ENCODE measurements at places on chromosomes 1 and 21. TPM values are rescaled to one million over a fixed set of nuclear protein-coding genes. Genes with fewer than 3 reads are reported as not detected.

Gene MLLT11
- total RNA-seq: 2.3 TPM

Gene CD34
- 0.20 TPM for total RNA-seq

Gene WDR64
- total RNA-seq: not detected

Gene CDC20
- 60.3 TPM for total RNA-seq

Gene HMCN1
- 0.03 TPM for total RNA-seq

Gene NLRP3
- 4.2 TPM for total RNA-seq

Gene GORAB
- total RNA-seq: 8.9 TPM

Gene FAM72A
- total RNA-seq: 6.3 TPM

Gene VSIG8
- total RNA-seq: not detected

Gene CASQ2
- total RNA-seq: not detected

Gene HORMAD1
- 0.16 TPM for total RNA-seq

GRCh38 chr1:193569096-193569982, 382.9 kb upstream of the B3GALT2 start:
- no peak for DNase-seq

- no peak for DNase-seq
Observed at GRCh38 chr21:32307706-32308105, 9.1 kb downstream of the MRAP start.

- DNase-seq: no peak
Observed at GRCh38 chr1:157566484-157567300, 14.4 kb upstream of the FCRL5 start.

DNA sequence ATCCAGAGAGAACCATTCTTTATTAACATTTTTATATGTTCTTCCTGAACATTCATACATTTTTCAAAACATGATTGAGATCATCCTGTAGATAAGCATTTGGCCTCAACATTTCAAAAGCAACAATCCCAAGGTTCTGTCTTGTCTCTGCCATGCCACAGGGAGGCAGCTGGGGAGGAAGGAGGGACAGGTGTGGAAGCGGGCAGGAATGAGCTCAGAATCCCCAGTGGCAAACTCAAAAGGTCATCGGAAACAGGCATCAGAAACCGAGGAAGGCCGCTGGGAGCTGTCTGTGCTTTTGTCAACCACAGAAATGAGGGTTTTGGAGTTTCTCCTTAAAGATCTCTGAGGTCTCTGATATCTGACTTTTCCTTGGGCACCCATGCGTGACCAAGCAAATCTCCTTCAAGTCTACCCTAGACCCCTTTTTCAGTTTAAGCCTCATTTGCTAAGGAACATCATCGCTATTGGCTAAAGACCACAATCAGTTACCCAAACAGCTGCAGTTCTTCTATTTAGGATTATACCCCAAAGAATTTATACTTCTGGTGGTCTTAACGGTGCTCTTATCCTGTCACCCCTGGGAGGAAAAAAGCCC, 34.0 kb downstream of the RASSF5 start:
- DNase-seq: no peak

GRCh38 chr21:42582787-42583476, 69.3 kb downstream of the SLC37A1 start:
- DNase-seq: no peak

- peak; percentile 5 for DNase-seq
Observed at GRCh38 chr1:94927405-94928175, 680 bp upstream of the CNN3 start.

DNA sequence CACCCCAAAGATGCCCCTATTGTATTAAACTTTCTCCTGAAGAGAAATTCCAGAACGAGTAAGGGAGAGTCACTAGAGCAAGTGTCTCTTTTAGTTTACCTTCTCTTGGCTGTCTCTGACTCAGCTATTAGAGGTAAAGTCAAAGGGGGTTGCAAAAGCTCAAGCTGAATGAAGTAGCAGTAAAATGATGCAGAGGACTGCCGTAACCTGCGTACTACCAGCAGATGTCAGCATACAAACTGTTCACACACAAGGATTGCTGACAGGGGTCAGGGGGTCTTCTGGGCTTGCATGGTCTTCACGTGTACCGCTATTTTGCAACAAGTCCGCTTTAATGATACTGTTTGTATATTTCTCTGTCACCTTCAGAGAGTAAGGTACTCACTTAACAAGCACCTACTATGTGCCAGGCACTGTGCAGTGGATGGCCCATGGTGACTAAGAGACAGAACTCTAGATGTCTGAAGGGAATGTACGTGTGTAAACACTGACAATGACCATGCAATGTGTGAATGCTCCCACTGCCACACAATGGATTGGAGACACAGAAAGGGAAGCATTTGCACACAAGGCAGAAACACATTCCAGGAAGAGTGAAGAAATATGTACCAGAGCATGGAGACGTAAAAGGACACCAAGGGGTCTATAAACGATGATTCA, 34.9 kb downstream of the CHML start:
- DNase-seq: no peak

DNA sequence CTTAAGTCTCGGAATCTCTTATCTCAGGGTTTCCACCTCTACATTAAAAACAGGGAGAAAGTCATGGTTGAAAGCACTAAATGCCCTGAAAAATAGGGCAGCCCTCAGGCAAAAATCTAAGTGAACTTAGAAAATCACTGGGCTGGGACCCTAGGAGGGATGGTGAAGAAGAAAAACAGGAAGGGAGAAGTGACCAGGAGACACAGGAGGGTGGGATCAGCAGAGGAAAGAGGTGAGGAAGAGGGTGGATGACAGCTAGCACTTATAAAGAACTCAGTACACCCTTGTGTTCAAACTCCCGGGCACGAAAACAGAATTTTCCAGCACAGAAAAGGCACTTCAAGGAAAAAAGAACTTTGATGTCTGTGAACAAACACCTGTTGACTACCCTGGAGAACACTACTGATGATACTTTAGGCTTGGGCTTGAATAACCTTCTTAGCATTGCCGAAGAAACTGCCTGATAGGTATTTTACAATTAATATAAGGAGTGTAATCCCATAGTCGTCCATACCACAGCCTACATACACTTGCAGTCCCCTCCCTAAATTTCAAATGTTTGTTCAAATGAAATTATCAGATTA, 2.0 kb downstream of the CHML start:
- no peak for DNase-seq

DNA sequence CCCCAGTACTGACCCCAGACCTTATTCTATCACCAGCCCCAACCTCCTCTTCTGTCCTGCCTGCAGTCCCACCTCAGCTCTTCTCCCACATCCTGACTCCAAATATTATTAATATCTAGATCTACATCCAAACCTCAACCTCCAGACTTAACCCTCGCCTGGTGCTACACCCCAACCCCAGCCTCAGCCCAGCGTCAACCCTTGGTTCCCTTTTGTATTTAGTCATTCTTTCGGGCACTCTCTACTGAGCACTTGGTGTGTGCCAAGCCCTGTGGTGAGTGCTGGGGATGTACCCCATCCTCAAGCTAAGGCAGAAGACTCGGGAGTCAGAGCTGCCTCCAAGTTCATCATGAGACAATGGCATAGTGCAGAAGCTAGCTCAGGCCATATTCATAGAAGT, 1.1 kb downstream of the SHISAL2A start:
- DNase-seq: no peak

DNA sequence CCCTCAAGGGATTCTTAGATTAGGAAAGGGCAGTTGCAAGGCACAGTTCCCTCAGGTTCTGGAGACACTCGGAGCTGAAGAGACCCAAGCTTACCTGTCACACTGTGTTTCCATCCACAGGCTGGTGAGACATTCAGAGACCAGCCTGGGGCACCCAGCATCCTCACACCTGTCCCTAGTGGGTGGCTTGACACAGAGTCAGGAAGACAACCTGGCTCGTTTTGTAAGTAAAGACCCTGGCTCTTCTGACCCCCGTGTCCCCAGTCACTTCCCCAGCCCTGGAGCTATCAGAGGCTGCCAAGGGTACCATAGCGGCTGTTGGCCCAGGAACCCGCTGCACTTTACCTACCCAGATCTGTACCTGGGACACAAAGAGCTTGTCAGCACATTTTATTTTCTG, 409.8 kb downstream of the MATN1 start:
- no peak for DNase-seq

DNA sequence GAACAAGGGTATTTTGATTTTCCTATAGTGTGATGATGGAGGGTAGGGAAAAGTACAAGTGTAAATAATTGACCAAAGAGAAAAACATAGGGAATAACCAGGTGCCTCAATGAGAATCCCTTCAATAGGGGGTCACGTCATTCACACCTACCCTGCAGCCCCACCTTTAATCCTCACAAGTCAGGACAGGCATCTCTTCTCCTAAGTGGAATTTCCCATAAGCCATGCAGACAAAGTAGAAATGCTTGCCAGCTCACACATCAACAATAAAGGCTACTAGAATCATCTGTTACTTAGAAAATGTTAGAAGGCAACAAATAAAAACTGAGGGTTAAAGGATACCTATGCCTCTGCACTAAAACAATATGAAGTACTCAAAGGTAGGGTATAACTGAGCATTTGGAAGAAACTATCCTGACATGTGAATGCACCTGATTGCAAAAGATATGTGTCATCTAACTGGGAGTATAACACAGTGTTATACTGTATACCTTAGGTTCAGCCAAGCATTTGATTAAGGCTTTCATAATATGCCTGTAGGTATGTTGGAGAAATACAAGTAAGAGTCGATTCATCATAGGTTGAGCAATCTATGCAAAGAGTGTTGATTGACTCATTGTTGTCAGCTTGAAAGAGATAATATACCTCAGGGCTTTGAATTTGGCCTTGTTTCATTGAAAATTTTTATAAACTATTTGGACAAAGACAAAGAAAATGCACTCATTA, 32.4 kb upstream of the ATP1A1 start:
- DNase-seq: no peak

- no peak for DNase-seq
Observed at GRCh38 chr1:228685081-228685660, 50.1 kb upstream of the RHOU start.

DNA sequence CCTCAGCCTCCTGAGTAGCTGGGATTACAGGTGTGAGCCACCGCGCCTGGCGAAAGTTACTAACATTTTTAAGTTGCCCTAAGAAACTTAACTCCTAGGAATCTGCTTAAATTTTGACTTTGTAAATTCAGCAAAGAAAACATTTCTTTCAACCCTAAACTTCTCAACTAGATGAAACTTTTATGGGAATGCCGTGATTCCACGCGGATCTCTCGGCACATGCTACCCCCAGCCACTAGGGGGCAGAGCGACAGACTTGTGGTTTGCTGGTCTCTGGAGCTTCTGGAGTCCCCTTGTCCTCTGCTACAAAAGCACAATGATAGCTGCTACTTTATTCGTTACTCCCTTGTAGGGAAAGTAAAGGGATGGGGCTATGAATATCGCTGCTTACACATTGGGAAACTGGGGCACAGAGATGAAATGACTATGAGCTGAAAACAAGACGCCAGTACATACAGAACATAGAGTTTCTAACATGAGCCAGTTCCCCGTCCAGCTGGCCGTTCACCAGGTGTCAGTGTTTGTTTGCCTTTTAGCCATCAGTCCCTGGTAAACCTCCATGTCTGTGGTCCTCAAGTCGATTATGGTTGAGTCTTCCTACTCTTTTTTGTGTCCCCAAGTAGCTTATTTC, 114.7 kb downstream of the PBX1 start:
- no peak for DNase-seq

DNA sequence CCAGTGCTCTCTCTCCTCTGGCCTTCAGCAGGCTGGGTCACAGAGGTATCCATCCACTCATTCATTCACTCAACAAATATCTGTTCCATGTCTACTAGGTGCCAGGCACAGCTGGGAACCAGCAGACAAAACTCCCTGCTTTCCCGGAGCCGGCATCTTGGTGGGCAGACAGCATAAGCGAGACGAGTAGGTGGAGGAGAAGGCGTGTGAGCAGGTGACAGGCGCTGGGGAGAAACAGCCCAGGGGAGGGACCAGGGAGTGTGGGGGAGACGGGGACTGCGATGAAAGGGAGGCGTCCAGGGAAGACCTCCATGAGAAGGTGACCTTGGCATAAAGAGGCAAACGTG, 11.0 kb upstream of the KCNAB2 start:
- DNase-seq: no peak

- DNase-seq: no peak
Observed at GRCh38 chr1:184163674-184164465, 112.3 kb downstream of the TSEN15 start.

- DNase-seq: no peak
Observed at GRCh38 chr1:21337928-21338572, 47.8 kb upstream of the ECE1 start.

- no peak for DNase-seq
Observed at GRCh38 chr1:175620376-175620775, 123.0 kb downstream of the TNR start.

DNA sequence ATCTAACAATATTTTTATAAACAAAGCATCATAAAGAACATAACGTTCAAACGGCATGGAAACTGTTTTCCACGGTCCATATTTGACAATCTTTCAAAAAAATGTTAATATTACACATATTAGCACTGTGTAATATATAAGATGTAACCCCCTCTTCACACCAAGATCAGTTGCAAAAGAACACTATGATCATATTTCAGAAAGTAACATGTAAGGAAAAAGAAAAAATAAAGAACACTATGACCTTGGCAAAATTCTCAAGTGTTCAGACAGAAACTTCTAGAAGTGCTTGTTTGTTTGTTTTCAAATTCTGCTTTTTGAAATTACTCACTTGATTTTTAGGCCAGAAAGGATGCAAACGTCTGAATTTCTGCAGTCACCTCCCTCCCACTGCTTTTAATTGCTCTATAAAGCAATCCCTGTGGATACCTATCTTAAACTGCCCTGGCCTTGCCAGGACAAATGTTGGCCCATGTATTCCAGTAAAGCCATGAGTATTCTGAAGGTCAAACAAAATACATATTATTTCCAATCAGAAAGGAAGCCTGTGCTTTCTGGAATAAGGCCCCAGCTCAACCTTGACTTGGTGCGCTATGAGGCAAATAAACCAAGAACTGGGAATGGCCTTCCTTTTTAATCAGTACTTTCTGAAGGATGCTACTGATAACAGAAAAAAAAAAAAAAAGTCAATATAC, 68.6 kb downstream of the TGFBR3 start:
- DNase-seq: no peak

- DNase-seq: no peak
Observed at GRCh38 chr1:172449585-172450523, 6.0 kb upstream of the PIGC start.

GRCh38 chr1:75053207-75053606, 81.0 kb upstream of the LHX8 start:
- DNase-seq: no peak

GRCh38 chr1:65387821-65388220, 32.6 kb upstream of the LEPR start:
- DNase-seq: no peak

DNA sequence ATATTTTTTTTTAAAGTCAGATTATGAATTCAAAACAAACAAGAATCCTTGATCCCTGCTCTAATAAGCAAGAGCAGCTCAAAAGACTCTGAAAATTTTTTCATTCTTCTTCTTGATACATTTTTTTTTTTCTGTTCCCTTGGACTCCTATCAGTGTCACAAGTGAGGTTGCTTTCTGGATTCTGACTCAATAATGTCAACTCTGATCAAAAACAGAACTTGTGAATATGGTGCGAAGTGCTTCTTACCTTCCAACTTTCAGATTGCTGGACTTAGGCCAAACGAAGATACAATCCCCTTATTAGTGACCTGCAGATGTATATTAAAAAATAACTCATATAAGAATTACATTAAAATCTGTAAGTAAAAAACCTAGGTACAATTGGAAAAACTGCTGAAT, 136.1 kb downstream of the GPATCH2 start:
- DNase-seq: no peak

GRCh38 chr1:67960766-67961165, 89.7 kb downstream of the DIRAS3 start:
- no peak for DNase-seq

- no peak for DNase-seq
Observed at GRCh38 chr1:98422816-98423215, 238.7 kb upstream of the SNX7 start.

All from activated T-cell treated with anti-CD3 and anti-CD28 coated beads, Interleukin-2, amount 50 U/mL, for 4 hours (primary cell).